ENCODE measurements at places on chromosomes 3 and 15.

DNA sequence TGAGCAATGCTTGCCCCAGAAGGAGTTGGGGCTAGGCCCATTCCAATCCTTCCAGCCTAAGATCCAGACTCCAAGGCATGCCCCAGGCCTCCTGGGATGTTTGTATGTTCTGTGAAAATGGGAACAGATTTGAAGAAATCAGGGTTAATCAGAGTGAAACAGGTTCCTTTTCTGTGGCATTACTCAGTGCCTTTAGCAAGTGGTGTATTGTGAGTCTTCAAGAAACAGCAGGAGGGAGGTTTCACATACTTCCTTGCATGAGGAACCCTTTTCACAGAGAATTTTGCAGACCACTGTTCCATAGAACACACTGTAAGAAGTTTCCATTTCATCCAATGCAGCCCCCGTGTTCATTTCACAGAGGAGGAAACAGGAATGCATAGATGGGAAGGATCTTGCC is 8.4 kb upstream of the CDC25A start:
- DNase-seq = no peak
- no peaks in the 10 kb centered on the region for H3K4me1 ChIP-seq
- H3K27me3 ChIP-seq = no peaks in the 10 kb centered on the region

GRCh38 chr3:102038477-102039142 is 189.3 kb downstream of the NFKBIZ start:
- H3K4me1 ChIP-seq = no peaks in the 10 kb centered on the region
- H3K36me3 ChIP-seq = no peaks in the 10 kb centered on the region
- no peak overlapping the region for H3K4me3 ChIP-seq
- DNase-seq = no peak
- no peaks in the 10 kb centered on the region for H3K27me3 ChIP-seq

- no peak overlapping the region for H3K4me3 ChIP-seq
- no peak for DNase-seq
- H3K27ac ChIP-seq = no peak overlapping the region
- no peaks in the 10 kb centered on the region for H3K4me1 ChIP-seq
These were observed 10.3 kb upstream of the SLC25A38 start for GRCh38 chr3:39372833-39373232.

DNA sequence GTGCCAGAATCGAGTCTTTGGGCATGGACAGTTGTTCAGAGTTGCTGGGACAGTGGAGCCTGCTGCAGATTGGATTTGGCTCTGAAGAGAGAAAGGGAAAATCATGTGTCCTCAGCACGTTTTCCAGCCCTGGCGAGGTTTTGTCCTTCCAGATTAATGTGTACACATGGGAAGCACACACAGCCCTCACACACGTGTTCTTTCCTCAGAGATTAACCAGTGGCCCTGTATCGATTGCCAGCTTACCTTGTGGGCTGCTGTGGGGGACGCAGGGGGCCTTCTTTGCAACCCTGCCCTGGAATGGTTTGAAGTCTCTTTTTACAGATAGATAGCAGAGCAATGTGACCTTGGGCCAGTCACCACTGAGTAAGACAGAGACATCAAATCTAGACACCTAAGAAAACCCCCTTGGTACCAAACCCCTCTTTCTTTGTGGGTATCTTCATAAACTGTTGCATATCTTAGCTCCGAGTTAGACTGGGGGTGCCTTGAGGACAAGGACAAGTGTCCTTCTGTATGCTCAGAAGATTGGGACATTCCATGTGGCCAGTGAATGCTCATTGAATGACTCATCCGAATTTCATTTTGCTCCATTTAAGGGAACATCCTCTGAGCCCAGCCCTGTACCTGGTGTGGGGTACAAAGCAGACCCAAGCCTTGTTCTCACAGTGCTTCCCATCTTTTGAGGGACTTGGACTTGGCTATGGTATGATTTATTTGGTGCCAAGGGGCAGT is 48.0 kb downstream of the SMAD6 start:
- no peak overlapping the region for H3K4me3 ChIP-seq
- H3K27ac ChIP-seq = no peak overlapping the region
- H3K36me3 ChIP-seq = no peaks in the 10 kb centered on the region
- H3K4me1 ChIP-seq = no peaks in the 10 kb centered on the region
- DNase-seq = no peak

DNA sequence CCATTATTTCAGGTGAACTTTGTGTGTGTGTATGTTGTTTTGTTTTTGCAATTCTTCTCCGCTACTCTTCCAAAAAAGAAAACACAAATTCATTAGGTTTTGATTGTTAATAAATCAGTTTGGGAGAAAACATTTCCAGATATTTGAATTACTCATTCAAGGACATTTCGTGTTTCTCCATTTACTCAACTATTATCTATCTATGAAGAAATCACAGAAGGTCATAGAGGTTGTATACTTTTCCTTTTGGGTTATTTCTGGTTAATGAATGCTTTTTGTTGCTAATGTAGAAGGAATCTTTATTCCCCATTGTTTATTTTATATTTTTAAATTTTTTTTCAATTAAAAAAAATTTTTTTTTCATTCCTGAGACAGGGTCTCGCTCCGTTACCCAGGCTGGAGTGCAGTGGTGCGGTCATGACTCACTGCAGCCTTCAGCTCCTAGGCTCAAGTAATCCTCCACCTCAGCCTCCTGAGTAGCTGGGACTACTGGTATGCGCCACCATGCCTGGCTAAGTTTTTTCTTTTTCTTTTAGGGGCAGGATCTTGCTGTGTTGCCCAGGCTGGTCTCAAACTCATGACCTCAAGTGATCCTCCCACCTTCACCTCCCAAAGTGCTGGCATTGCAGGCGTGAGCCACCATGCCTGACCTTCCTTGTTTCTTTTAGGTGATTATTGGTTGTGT is 28.4 kb downstream of the IGF1R start:
- no peak for DNase-seq
- no peaks in the 10 kb centered on the region for H3K4me1 ChIP-seq

DNA sequence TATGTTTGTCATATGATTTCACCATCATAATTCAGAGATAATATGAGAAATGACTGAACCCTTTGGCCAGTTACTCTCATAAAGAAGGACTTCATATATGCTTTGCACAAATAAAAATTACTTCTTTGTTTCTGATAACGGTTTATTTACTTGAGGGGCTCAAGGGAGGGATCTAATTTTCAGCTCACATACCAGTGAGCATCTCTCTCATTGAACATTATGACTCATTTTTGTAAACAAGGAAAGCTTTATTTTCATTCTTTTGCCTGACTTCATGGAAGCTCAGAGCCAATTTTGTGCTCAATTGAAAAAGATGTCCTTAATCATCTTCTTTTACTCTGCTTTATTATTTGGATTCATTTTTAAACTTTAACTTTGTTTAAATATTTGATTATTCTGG is 5.8 kb downstream of the NLGN1 start:
- no peaks in the 10 kb centered on the region for H3K36me3 ChIP-seq
- H3K4me3 ChIP-seq = no peak overlapping the region
- no peaks in the 10 kb centered on the region for H3K4me1 ChIP-seq
- DNase-seq = no peak
- no peak overlapping the region for H3K27ac ChIP-seq

- H3K4me1 ChIP-seq = peaks cover 7% of the 10 kb centered on the region
- H3K27me3 ChIP-seq = no peaks in the 10 kb centered on the region
- DNase-seq = no peak
- H3K36me3 ChIP-seq = peaks cover 6% of the 10 kb centered on the region
- H3K4me3 ChIP-seq = no peak overlapping the region
These were observed 81.6 kb downstream of the ST6GAL1 start for GRCh38 chr3:187011915-187012314.

DNA sequence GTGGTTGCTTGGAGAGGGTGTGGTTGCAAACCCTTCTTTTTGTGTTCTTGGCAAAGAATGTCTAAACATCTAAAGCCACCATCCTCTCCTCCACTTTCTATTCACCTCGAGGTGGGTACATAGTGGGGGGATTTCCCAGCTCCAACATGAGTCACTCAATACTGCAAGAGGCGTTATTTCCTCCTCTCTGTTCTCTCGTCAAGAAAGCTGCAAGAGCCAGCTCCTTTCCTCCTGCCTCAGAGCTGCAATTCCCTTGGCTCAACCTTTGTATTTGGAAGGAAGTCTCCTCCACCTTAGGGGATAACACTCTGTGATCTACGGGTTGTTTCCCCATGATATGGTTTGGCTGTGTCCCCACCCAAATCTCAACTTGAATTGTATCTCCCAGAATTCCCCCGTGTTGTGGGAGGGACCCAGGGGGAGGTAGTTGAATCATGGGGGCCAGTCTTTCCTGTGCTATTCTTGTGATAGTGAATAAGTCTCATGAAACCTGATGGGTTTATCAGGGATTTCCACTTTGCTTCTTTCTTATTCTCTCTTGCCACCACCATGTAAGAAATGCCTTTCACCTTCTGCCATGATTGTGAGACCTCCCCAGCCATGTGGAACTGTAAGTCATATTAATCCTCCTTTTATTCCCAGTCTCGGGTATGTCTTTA is 138.4 kb downstream of the PLCL2 start:
- peaks cover 3% of the 10 kb centered on the region for H3K36me3 ChIP-seq
- DNase-seq = peak; percentile 7

DNA sequence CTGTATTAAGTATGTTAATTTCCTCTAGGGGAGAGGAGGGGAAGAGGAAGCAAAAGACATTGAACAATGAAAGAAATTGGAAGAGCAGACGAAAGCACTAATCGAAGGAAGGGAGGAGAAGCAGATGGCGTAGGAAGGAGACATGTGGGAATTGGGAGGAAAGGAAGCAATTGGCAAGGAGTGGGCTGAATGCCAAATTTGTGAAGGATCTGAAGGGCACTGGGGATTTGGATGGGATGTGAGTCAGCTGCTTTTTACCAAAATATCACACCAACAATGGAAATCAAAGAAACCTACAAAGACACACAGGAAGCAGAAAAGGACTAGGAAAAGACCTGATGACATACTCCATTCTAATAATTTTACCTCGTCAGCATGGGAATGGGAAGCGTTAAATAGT is 1029.8 kb downstream of the ROBO1 start:
- H3K36me3 ChIP-seq = no peaks in the 10 kb centered on the region
- no peak for DNase-seq
- H3K27ac ChIP-seq = no peak overlapping the region
- H3K4me3 ChIP-seq = no peak overlapping the region
- no peaks in the 10 kb centered on the region for H3K27me3 ChIP-seq

DNA sequence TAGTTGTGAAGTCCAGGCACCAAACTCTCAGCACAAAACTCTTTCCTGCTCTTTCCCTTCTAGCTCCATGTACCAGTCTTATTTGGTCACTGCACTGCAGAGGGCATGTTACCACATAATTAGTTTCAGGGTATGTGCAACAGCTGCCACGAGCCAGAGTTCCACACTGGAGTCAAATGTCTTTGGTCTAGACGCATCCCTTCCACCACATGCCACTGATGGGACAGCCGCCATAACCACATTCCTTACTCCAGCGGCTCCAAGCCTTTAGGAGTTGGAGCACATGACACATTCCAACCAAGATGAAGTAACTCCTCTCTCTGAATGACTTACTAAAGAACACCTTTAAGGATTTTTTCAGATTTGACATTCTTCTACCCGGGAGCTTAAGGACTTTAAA is 153.4 kb downstream of the ERC2 start:
- H3K27me3 ChIP-seq = no peaks in the 10 kb centered on the region
- no peaks in the 10 kb centered on the region for H3K4me1 ChIP-seq
- DNase-seq = no peak
- H3K27ac ChIP-seq = no peak overlapping the region
- H3K36me3 ChIP-seq = no peaks in the 10 kb centered on the region

- H3K27ac ChIP-seq = peak overlapping the region; percentile 82
- peak overlapping the region; percentile 84 for H3K4me3 ChIP-seq
- DNase-seq = no peak
- H3K27me3 ChIP-seq = no peaks in the 10 kb centered on the region
- peaks cover 4% of the 10 kb centered on the region for H3K4me1 ChIP-seq
These were observed 363 bp downstream of the EMC3 start for GRCh38 chr3:9986230-9986725.

- DNase-seq = no peak
- H3K27ac ChIP-seq = no peak overlapping the region
- H3K4me1 ChIP-seq = peaks cover 9% of the 10 kb centered on the region
- H3K36me3 ChIP-seq = no peaks in the 10 kb centered on the region
- peaks cover 46% of the 10 kb centered on the region for H3K27me3 ChIP-seq
These were observed 2.6 kb downstream of the CD276 start for GRCh38 chr15:73686781-73687256.

GRCh38 chr3:89851974-89852621 is 744.7 kb downstream of the EPHA3 start:
- DNase-seq = no peak
- H3K27me3 ChIP-seq = no peaks in the 10 kb centered on the region

DNA sequence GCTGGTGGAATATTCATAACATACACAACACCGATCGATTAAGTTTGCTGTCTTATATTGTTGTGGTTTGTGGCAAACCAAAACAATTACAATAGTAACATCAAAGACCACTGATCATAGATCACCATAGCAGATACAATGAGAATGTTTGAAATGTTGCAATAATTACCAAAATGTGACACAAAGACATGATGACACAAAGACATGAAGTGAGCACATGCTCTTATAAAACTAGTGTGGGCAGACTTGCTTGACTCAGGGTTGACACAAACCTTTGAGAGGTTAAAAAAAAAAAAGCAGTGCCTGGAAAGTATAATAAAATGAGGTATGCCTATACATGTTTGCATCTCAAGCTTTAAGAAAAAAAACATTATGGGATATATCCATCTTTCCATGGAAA is 130.3 kb downstream of the NR1I2 start:
- H3K27me3 ChIP-seq = no peaks in the 10 kb centered on the region
- no peak overlapping the region for H3K4me3 ChIP-seq
- H3K4me1 ChIP-seq = peaks cover 8% of the 10 kb centered on the region
- DNase-seq = no peak

DNA sequence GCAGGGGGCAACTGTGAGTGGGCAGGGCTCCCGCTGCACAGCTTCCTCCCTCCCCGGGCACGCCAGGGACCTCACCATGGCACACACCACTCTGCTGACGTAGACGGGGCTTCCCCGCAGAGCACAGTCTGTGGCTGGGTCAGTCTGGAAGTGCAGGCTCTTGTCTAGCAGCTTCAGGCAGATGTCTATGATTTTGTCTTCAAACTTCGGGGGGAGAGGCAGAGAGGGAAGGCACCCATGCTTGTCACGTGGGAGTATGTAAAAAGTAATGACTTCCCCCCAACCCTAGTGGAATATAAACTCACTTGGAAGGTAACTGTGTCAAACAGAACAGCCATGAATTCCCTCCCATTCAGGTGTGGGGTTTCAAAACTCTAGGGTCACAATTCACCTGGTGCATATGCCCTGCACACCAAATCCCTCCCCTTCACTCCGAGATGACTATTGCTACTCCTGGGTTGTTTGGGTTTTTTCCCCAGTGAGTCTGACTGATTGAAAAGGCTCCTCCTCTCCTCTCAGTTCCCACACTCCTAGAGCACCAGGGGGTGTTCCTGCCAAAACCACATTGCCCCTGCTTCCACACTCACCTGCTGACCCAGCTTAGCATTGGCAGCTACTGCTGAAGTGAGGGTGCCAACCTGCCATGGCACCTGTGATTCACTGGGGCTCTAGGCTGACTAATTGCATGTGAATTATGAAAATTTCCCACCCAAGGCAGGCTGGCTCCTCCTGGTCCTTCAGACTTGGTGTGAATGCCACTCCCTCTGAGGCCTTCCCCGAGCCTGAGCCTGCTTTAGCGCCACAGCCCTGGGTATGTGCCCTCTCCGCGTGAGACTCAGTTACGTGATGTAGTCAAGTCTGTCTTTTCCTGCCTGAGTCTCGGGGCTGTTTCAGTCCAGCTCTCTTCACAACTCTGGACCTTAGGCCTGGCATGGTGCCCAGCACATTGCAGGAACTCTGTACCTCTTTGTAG is 13.0 kb downstream of the TGM5 start:
- DNase-seq = peak; percentile 35
- no peak overlapping the region for H3K27ac ChIP-seq
- H3K36me3 ChIP-seq = no peaks in the 10 kb centered on the region
- H3K27me3 ChIP-seq = no peaks in the 10 kb centered on the region
- H3K4me3 ChIP-seq = no peak overlapping the region
- H3K4me1 ChIP-seq = no peaks in the 10 kb centered on the region
